SW 1271 (cell line): ENCODE measurements at places on chromosomes 16 and 17.

GRCh38 chr16:3188925-3189825, 1.2 kb downstream of the OR1F1 start:
- DNase-seq, result no peak

DNA sequence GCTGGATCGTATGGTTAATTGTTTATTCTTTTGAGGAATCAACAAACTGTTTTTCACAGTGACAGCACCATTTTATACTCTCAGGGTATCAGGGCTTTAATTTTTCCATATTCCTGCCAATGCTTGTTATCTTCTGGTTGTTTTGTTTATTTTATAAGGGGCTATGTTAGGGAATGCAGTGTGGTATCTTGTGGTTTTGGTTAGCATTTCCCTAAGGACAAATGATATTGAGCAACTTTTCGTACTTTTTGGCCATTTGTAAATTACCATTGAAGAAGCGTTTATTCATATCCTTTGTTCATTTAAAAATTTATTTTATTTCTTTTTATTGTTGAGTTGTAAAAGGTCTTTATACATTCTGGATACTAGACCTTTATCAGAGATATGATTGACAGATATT, 322.0 kb upstream of the SALL1 start:
- DNase-seq, result no peak

DNA sequence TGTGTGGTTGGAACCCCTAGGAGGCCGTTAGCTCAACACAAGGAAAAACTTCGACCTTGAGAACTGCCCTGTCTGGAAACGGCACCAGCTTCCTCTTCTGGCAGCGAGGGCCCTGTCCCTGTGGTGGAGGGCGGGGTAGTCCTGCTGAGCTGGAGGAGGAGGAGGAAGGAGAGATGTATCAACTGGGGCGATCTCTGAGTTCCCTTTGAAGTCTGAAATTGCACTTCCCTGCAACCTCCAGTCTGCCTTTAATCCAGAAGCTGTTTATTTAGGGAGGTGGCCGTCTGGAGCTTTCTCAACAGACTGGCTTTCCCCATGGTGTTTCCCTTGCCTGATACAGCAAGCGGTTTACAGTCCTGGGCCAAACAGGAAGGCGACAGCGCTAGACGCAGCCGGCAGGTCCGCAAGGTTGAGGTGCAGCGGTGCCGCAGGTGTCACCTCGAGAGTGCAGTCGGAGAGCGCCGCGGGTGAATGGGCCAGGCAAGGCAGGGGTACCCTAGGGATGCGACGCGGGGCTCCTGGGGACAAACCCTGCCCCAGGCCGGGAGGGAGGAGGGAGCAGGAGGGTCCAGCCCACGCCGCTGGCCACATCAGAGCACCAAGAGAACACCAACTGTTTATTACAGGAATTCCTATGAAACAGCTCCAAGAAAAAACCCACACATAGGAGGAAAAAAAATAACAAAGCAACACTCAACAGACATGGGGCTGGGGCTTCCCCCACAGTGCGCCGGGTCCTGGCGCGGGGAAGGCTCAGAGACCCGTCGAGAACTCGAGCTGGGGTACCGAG, 11.4 kb upstream of the MRPS23 start:
- DNase-seq, result no peak

DNA sequence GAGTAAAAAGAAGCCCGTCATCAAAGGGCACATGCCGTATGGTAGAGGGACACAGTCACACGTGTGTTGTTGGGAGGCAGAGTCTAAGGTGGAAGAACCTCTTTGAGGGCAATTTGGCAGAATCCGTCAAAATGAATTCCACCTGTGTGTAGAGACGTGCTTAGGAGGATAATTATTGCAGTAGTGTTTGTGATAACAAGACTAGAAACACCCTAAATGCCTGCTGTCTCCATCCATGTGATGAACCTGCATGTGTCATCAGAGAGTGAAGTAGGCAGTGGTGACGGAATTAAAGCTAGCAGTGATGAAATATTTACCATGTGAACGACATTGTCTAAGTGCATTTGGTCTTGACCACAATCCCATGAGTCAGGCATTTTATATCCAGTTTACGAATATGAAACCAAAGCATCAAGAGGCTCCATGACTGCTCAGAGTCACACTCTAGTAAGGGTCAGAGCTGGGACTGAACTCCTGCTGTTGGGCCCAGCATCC, 61.3 kb upstream of the ADORA2B start:
- no peak for DNase-seq

DNA sequence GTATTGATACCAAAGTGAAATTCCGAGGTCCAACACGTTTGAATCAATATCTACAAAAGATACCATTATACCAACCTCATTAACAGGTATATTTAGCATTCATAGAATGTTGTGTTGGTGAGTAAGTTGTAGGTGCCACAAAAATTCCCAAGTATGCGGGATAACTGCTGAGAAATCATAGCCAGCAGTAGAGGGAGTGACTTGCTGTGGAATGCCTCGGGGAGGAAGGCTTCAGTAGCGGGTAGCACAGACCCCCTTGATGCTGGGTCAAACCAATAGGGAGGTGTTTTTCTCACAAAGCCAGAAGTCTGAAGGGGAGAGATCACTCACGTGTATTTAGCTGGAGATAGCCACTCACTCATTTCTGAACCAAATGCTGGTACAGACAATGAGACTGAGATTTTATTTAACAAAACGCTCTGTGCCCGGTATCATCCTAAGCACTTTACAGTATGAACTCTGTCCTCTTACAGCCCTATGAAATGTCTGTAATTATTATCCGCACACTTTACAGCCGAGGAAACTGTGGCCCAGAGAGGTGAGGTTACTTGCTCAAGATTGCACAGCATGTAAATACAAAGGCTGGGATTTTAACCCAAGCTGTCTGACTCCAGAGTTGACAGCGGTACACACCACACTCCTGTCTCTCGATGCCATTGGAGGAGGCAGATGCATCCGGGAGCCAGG, 23.1 kb downstream of the HSBP1 start:
- no peak for DNase-seq

GRCh38 chr17:1630662-1631061, 2.0 kb upstream of the SLC43A2 start:
- DNase-seq, result no peak

DNA sequence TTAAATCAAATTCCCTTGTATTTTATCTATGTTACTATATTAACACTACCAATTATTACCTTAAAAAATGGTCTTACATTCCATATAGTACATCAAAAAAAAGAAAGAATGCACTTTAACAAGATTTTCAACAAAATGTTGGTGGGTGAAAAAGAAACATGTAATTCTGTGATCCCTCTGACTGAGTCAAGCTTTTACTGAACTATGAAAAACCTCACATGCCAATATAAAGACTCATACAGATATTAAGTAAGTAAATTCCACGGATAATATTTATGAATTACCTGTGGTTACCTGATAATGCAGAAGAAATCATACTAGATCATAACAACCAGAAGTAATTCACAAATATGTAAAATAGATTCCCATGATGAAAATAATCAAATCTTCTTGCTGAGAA, 12.4 kb downstream of the COIL start:
- no peak for DNase-seq

GRCh38 chr17:50161911-50162288, 3.9 kb upstream of the SGCA start:
- no peak for DNase-seq

- no peak for DNase-seq
These were observed 885 bp upstream of the SLC35B1 start for GRCh38 chr17:49708515-49709183.

- no peak for DNase-seq
These were observed 26.2 kb downstream of the CPNE2 start for GRCh38 chr16:57118461-57119084.

GRCh38 chr17:8757189-8757588, 1.2 kb downstream of the SPDYE4 start:
- no peak for DNase-seq

DNA sequence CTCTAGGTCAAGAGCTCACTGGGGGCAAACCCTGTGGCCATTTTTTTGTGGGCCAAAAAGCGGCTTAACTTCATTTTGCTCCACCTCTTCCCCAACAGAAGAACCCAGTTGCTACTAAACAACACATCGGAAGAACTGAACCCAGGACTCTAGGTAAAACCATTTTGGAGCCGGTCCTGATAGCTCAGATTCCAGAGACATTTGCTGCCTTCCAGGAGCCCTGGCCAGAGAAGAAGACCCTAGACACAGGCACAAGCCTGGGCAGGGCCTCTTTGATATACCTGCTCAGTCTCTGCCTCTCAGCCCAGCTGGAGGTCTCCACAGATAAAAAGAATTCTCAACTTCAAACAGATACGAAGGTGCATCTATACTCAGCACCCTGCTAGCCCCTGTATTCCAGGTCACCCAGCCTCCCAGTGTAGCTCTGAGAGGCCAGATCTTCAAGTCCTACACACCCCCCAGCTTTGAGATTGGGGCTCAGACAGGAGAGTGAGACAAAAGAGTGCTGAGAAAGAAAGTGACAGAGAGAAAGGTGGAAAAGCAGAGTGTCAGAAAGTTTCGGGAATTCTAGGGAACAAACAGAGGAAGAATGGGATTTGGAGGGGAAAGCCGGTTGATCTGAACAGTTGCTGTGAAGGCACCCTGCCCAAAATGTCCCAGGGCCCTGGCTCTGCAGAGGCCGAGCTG, 6.6 kb upstream of the HOXB9 start:
- no peak for DNase-seq

DNA sequence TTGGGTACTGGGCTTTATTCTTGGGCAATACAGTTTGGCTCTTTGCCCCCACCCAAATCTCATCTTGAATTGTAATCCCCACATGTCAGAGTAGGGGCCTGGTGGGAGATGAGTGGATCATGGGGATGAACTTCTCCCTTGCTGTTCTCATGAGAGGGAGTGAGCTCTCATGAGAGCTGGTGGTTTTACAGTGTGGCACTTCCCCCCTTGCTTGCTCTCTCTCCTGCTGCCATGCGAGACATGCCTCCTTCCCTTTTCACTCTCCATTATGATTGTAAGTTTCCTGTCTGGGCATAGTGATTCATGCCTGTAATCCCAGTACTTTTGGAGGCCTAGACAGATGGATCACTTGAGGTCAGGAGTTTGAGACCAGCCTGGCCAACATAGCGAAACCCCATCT, 18.1 kb upstream of the CNEP1R1 start:
- no peak for DNase-seq

DNA sequence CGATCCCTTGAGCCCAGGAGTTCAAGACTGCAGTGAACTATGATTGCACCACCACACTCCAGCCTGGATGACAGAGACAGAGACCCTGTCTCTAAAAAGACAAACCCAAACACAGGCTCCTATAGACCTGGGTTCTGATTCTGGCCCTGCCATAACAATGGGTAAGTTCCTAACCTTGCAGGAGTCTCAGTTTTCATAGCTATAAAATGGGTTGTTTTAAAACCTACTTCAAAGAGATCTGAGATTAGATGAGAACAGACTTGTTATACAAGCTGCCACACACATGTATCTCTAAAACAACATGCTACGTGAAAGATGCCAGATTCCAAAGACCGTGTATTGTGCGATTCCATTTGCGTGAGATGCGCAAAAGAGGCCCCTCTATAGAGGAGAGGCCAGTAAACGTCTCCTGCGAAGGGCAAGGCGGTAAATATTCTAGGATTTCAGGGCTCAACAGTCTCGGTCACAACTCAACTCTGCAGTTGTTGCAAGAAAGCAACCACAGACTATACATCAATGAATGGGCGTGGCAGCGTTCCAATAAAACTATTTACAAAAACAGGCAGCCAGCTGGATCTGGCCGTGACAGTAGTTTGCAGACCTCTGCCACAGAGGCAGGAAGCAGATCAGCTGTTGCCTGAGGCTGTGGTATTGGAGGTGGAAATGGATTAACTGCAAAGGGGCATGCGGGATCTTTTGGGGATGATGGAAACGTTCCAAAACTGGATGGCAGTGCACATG, 5.9 kb downstream of the CORO7 start:
- DNase-seq, result no peak

DNA sequence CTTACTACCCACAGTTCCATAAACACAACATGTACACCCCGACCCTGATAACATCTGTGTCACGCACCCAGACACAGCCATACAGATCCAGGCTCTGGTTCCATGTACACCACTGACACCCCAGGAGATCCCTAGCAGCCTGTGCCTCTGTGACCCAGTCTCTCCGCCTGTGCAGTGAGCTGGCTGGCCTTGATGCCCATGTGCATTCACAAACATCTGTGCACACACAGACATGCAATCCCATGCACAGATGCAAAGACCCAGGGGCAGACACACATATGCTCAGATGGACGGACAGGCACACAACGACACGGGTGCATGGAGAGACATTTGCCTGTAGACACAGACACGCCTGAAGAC, 4.1 kb downstream of the CCDC102A start:
- no peak for DNase-seq

- DNase-seq, result no peak
These were observed 8.3 kb downstream of the PIK3R6 start for GRCh38 chr17:8859027-8859803.

GRCh38 chr16:56617212-56618085, 8.1 kb upstream of the MT1E start:
- DNase-seq, result peak; percentile 58

- no peak for DNase-seq
These were observed 4.8 kb downstream of the SRCIN1 start for GRCh38 chr17:38600906-38601305.

- DNase-seq, result no peak
These were observed 678 bp upstream of the AKAP10 start for GRCh38 chr17:19978209-19978802.

- DNase-seq, result no peak
These were observed 101.8 kb upstream of the METRNL start for GRCh38 chr17:82977606-82978005.

GRCh38 chr16:27954191-27954590, 109.3 kb downstream of the GSG1L start:
- DNase-seq, result no peak

DNA sequence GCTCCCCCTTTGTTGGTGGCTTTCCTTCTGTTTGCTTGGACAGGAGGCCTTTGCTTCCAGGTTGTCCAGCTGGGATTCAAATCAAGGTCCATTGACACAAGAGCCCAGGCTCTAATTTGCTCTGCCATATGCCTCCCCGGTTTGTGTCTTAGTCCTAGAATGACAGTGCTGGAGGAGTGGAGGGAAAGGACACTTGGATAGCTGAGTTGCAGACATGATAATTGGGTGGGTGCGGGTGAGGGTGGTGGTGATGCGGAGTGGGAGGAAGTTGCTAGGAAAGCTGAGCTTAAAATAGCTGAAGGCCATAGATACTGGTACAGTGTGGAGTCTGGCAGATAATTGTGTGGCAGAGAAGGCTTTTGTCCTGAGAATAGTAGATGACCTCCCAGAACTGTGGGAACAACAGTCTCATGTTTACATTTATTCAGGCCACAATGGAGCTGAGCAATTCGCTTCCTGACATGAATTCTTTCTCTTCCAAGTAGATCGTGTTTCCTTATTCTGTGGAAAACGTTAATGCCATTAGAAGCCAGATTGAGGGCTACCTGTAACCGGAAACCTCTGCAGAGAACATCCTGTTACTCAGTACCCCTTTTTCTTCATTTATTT, 23.8 kb downstream of the SEC14L1 start:
- no peak for DNase-seq

- DNase-seq, result no peak
These were observed 23.8 kb downstream of the ADCY7 start for GRCh38 chr16:50289950-50290764.

DNA sequence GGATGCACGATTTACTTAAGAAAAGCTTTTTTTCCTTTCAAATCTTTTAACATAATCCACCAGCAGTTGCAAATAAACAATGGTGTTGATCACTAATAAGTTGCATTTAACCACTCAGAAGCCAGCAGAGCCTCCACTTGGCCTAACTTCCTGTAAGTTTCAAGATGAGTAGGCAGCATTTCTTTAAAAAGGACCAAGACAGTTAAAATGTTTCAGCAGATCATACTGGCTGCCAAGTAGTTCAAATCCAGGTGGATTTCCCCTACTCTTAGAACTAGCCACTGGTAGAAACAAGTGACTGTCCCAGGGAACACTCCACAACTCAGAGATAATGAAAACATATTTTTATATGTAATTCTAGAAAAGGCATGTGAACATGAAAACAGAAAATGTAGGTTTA, 17.0 kb upstream of the RFFL start:
- no peak for DNase-seq
